Stimulated activated CD4-positive, alpha-beta T cell treated with anti-CD3 and anti-CD28 coated beads, Interleukin-12 subunit alpha, Interleukin-12 subunit beta, amount 100 ng/mL, for 4 hours (primary cell): ENCODE measurements at places on chromosomes 7 and 10.

DNA sequence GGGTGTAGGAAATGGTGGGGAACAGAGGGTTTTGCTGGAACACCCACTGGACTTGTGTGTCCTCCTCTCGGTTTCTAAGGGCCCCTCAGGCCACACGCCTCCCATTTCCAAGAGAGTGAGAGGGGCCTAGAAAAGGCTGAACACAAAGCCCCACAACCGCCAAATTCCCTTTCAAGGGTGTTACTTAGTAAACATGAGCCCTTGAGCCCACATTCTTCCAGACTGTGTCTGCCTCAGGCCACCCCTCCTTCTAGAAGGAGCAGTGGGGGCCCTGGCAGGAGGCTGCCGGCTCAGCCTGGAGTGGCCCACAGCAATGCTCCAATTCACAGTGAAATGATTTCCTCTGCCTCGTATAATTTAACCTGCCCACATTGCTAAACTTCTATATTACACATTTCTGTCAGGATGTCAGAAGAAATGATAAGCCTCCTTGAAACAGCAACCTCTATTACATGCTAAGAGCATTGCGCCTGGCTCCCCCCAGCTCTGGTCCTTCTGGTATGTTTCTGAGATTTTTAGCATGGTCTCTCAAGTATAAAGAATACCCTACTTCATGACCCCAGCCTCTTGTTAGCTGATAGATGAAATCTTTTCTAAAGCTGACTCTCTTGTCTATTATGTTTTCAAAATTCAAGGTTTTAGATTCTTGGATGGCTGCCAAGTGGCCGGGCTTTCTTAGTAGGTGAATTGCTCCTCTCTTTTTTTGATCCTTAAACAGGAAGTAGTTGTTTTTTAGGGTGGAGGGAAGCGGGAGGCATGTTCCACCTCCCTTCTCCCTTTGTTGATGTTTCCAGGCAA is 673.9 kb upstream of the GALNT17 start:
- DNase-seq = no peak

- no peak for DNase-seq
Observed at GRCh38 chr7:101216860-101217387, 457 bp downstream of the PLOD3 start.

DNA sequence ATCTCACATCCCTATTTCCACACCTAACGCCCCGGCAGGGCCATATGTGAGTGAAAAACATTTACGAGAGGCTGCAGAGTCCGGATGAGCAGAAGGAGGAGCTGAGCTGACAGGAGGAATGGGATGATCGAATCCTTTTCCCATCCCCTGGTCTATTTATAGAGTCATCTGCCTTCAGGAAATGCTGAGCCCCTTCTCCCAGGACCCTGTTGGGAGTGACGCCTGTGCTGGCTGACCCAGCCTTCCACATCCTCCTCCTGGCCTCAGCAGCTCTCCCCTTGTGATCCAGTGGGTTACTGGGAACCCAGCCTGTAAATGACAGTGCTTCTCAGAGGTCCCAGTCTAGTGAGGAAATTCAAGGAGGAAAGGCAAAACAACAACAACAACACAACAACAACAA is 16.6 kb downstream of the DENND2A start:
- no peak for DNase-seq

- DNase-seq = no peak
Observed at GRCh38 chr7:38542156-38542555, 89.0 kb downstream of the AMPH start.

GRCh38 chr7:108026647-108027046 is 23.7 kb upstream of the LAMB1 start:
- DNase-seq = no peak

DNA sequence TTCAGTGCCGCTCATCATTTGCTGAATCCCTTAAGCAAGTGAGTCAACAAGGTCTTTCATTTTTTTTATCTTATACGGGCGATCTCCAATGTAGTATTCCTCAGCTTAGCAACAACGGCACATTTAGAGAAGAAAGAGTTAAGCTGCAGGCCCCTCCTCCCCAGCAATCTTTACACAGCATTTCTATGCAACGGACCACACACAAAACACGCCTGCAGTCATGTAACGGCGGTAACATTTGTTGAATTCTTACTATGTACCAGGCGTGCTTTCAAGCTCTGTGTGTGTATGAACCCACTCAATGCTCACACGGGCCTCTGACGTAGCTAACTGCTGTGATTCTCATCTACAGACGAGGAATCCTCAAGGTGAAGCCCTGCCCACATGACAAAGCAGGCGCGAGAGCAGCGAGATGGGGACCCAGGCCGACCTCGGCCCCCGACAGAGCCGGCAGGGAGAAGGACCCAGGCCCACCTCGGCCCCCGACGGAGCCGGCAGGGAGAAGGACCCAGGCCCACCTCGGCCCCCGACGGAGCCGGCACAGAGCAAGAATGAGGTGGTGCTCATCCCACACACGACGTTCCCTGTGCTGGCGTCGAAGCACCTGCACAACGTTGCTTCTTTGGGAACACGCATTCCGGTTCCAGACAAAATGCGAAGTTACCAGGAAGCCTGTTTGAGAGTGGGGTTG is 240.7 kb downstream of the ZMYND11 start:
- DNase-seq = no peak
